Urinary bladder (tissue), 4 donors: ENCODE measurements at places on chromosomes 11 and 22. TPM values are rescaled to one million over a fixed set of nuclear protein-coding genes. Genes with fewer than 3 reads are reported as not detected.

- DNase-seq: no peak
Observed at GRCh38 chr11:64661146-64661545, 61.9 kb downstream of the NRXN2 start.

DNA sequence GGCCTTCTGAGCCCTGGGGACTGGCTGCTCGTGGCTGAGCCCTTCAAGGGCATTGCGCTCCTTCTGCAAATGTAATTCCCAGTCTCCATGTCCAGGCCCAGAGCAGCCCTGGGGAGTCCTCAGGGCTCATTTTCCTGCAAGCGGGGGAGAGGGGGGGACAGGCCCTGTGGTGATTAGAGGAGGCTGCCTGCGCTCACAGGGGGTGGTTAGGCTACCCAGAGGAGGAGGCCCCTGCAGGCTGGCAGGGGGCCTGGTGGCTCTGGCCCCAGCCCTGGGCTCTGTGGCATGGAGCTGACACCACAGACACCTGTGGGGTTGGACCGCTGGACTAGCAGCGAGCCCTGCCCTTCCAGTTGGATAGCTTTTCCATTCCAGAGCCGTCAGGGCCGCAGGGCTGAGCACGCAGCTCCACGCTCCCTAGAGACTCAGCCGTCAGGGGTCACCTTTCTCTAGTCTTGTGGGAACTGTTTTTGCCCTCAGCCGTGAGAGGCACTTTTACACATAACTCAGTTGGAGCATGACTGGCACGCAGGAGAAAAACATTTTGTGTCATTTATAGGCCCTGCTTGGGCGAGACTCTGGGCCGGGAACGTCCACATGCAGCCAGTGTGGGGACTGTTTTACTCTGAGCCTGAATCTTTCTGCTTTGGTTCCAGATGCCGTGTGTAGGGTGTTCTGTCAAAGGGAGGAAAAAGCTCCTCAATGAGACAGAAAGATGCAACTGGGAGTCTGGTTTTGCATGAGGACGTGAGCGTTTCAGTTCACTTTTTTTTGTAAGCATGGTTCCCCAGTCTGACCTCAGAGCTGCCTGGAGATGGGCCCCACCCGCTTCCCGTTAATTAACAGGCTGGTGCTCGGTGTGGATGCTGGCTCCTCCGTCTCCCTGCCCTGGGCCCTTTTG lies 58.1 kb downstream of the LRP5 start:
- no peak for DNase-seq

DNA sequence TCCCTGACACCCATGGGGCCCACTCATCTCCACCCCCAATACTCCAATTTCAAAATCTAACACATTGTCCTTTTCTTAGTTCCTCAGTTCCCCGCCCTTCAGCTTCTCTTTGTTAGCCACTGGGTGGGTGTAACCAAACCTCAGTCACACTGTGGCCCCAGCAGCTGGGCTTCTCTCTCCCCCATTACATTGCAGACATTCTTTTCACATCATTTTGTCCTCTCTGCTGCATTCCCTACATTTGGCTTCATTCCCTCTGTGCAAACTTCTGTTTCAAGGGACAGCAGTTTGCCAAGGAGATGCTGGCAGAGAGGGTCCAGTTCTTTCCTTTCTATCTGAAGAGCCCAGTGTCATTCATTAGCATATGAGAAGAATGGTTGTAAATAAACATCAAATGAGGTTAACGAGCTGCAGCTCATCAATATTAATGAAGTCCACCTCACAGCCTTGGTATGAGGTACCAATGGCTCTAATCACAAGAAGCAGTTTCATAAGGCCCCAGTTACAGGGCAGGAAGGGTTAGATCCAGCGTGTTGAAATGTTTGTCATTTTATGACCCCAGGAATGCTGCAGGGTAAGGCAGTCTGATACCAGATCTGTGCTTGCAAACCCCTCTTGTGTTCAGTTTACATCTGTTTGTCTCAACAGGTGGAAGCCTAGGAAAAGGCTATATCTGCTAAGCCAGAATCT lies 72.3 kb downstream of the ARFGAP2 start:
- no peak for DNase-seq

- DNase-seq: no peak
Observed at GRCh38 chr11:9367551-9367950, 16.9 kb upstream of the IPO7 start.

DNA sequence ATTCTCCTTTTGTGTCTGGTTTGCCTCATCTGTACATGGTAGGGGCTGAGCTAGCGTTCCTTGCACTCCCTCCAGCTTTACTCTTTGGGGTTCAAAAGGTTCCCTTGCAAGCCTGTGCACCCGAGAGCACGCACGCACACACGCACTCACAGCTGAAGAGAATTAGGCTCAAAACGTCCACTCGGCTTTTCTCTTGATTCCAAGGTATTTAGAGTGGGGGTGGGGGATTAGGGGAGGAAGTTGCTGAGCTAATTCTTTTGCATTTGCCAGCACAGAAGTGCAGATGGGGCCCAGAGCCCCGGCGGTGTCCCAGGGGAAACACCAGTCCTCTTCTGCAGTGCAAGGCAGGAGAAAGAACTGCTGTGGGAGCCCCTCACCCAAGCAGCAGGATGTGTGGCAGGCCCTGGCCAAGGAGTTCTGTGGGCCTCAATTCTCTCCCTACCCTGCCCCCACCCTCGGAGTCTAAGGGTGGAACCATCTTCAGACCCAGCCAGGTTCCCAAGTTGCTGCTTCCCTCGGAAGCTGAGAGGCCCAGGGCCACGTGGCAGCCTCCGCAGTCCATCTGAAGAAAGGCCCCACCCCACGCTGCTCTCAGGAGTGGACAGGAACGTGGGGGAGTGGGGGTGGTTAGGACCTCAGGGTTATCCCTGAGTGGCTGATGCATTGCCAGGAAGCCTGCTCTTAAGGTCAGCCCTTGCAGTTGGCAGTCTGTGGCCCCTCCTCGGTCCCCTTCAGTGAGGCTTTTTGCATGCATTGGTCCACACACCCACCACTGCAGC lies 3.8 kb upstream of the KCNQ1OT1 start:
- no peak for DNase-seq

DNA sequence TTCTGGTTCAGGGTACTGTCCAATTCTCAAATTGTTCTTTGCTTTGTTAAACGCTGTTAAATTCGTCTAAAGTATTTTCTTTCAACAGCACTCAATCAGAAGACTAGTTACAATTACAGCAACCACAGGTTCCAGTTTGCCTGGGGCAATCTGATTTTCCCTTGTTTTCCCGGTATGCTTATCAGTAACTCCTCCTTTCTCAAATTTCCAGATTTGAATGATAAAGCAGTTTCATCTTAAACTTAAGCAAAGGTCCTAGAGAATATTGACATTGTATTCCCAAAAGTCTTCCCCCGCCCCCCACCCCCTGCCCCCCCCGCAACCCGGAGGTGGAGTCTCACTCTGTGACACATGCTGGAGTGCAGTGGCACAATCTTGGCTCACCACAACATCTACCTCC lies 10.5 kb upstream of the USP28 start:
- no peak for DNase-seq

GRCh38 chr22:49514641-49515040 lies 313.0 kb downstream of the BRD1 start:
- DNase-seq: no peak

DNA sequence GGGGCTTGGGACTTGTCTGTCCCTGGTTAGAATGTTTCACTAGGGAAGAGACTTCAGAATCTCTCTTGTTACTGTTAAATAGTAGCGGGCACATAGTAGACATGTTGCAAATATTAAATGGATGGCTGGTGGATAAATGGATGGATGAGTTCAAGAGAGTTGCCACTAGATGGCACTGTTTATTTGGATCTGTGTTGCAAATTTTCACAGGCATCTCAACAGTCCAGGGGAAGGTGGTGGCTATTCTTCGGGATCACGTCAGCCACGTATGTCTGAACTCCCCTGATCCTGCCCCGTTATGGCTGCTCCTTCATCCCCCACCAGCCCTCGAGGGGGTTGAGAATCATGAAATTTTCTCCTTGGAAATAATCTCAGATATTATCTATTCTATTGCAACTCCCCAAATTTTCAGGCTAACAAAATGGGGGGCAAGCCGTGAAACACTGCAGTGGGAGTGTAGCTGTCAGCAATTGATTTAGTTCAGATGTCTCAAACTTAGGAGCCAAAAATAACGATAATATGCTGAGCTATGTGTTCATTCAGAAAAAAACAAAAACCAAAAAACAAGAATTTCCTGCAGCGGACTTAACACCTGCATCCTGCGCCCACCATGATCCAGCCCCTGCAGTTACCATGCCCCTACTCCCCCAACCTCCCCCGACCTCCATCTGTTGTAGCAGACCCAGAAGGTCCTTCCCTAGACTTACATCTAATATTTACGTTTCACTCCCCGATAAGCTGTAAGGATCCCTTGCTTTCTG lies 29.1 kb upstream of the BIRC3 start:
- no peak for DNase-seq

DNA sequence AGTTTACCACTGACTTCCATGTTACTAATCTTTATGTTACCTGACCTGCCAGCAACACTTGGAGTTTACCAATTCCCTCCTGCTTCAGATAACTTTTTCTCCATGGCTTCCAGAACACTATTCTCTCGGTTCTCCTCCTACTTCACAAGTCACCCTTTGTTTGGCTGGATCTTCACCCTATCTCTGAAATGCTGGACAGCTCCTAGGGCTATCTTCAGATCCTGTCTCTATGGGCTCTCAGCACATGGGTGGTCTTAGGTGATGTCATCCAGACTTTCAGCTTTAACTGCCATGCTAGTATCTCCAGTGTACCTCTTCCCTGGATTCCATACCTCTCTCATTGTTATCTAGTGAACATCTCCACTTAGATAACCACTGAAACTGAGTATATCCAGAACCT lies 12.2 kb upstream of the VWCE start:
- DNase-seq: no peak

DNA sequence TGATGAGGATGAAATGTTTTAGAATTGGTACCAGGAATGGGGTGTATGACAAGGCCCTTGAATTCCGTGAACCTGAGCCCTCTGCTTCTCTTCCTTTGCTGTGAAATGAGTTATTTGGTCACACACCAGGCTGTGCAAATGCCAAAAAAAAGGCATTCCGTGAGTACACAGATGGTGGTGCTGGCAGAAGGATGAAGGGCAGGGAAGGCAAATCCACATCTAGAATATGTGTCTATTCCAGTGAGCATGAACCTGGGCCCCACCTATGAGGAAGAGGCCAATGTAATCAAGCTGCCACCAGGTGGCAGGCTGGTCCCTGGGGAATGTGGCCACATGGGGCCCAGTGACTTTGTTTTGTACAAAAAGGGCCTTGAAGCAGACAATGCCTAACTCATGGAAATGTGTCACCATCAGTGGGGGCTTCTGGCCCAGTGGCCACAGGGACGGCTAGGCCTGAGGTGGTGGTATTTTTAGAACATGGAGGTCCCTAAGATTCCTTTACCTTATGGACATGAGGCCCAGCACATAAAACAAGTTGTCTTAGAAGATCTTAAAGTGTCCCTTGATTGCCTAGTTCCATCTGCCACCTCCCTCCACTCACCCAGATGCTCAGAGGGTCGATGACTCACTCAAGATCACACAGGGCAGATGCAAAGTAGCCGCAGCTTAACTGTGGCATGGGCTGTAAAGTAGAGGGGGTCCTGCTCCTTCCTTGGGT lies 3.9 kb upstream of the RNF215 start:
- no peak for DNase-seq

DNA sequence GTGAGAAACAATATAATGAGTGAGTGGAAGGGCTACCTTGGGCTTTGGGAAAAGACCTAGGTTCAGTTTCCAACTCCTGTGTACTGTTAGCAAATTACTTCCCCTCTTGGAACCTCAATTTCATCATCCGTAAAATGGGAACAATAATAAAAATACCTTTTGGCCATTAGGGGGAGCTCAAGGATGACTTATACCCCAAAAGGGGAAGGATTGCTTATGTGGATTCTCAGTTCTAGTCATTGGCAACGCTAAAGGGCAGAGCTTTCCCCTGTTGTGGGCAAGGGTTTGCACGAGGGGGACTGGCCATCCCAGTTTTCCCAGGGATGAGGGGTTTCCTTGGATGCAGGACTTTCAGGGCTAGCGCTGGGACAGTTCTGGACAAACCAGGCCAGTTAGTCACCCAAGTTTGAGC lies 3.1 kb upstream of the COMMD9 start:
- DNase-seq: no peak

- no peak for DNase-seq
Observed at GRCh38 chr22:41772645-41773044, 27.8 kb upstream of the CCDC134 start.

- DNase-seq: no peak
Observed at GRCh38 chr22:42830161-42830560, 26.9 kb downstream of the ARFGAP3 start.

- no peak for DNase-seq
Observed at GRCh38 chr11:114441921-114442320, 2.7 kb downstream of the REXO2 start.

DNA sequence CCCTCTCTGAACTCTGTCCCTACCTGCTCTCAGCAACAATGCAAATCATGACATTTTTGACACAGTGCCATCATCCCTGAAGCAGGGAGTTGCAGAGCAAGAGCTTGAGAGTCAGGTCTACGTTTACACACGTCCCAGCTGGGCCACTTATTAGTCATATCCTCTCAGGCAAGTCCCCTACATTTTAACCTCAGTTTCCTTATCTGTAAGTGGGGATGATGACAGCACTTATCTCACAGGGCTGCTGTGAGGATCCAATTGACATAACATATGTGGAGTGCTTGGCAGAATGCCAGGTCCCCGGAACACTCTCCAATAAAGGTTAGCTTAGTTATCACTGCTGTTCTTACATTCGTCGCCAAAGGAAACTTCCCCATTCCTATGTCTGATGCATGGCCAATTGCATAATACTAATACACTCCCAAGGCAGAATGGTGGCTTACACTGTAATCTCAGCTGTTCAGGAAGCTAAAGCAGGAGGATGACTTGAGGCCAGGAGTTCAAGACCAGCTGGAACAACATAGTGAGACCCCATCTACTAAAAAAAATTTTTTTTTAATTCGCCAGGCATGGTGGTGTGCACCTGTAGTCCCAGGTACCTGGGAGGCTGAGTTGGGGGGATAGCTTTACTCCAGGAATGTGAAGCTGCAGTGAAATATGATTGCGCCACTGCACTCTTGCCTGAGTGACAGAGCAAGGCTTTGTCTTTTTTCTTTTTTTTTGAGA lies 16.6 kb downstream of the ASCC2 start:
- DNase-seq: peak; percentile 73

- no peak for DNase-seq
Observed at GRCh38 chr11:131754671-131755070, 384.3 kb downstream of the NTM start.

- DNase-seq: no peak
Observed at GRCh38 chr11:98003606-98004371, 1017.0 kb upstream of the CNTN5 start.

GRCh38 chr11:122159173-122159721 lies 43.2 kb upstream of the BLID start:
- DNase-seq: peak; percentile 55

The SCGB2A2 gene
- total RNA-seq: not detected

The BRSK2 gene
- 3.0 TPM for total RNA-seq

The F2 gene
- total RNA-seq: not detected

The UPK2 gene
- total RNA-seq: 38.2 TPM

The TMEM132A gene
- 14.0 TPM for total RNA-seq

The WT1 gene
- 2.3 TPM for total RNA-seq

The BTBD18 gene
- not detected for total RNA-seq

The RIBC2 gene
- 3.1 TPM for total RNA-seq

The OR10D3 gene
- total RNA-seq: not detected

The IL17REL gene
- total RNA-seq: not detected

The P4HA3 gene
- 1.0 TPM for total RNA-seq

The POGLUT3 gene
- total RNA-seq: 104 TPM

The POLR2F gene
- total RNA-seq: 24.7 TPM

The TMEM45B gene
- total RNA-seq: 18.2 TPM

The GGTLC2 gene
- not detected for total RNA-seq

The LINC01488 gene
- not detected for total RNA-seq
